ENCODE measurements at places on chromosomes 6 and 20. TPM values are rescaled to one million over a fixed set of nuclear protein-coding genes. Genes with fewer than 3 reads are reported as not detected.

GRCh38 chr6:90478278-90478677 is 108.6 kb downstream of the MAP3K7 start:
- H3K27me3 ChIP-seq = no peaks in the 10 kb centered on the region
- no peaks in the 10 kb centered on the region for H3K4me1 ChIP-seq
- H3K4me3 ChIP-seq = no peak overlapping the region
- no peak for DNase-seq
- H3K27ac ChIP-seq = no peak overlapping the region

Gene FOXC1
- 0.62 TPM for total RNA-seq

DNA sequence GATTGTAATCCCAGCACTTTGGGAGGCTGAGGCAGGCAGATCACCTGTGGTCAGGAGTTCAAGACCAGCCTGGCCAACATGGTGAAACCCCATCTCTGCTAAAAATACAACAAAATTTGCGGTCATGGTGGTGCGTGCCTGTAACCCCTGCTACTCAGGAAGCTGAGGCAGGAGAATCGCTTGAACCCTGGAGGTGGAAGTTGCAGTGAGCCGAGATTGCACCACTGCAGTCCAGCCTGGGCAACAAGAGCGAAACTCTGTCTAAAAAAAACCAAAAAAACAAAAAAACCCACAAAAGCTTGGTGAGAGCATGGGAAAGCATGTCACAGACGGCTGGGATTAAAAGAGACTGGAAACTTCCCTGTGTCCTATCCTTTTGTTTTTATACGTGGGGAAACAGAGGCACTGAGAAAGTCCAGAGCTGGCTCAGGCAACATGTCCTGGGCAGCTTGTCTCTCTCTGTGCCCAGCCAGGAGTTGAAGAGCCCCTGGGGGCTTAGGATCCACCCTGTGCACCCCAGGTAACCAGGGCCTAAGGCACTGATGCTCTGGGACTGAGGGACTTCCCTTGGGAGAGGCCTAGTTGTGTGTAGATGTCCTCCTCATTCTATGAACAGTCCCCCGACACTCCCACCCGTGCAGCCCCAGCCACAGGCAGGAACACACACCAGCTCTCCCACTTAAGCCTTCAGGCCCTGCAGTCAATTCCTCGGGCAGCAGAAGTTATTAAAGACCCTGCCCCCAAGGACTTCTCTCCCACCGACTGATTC is 16.0 kb downstream of the CD40 start:
- no peaks in the 10 kb centered on the region for H3K4me1 ChIP-seq
- DNase-seq = no peak
- H3K27me3 ChIP-seq = no peaks in the 10 kb centered on the region
- H3K4me3 ChIP-seq = no peak overlapping the region
- no peak overlapping the region for H3K27ac ChIP-seq

Gene SLC16A10
- total RNA-seq = 11.0 TPM

GRCh38 chr6:83294676-83295075 is 101.5 kb downstream of the RWDD2A start:
- H3K27ac ChIP-seq = no peak overlapping the region
- no peaks in the 10 kb centered on the region for H3K27me3 ChIP-seq
- H3K4me1 ChIP-seq = no peaks in the 10 kb centered on the region
- H3K4me3 ChIP-seq = no peak overlapping the region
- no peaks in the 10 kb centered on the region for H3K36me3 ChIP-seq

DNA sequence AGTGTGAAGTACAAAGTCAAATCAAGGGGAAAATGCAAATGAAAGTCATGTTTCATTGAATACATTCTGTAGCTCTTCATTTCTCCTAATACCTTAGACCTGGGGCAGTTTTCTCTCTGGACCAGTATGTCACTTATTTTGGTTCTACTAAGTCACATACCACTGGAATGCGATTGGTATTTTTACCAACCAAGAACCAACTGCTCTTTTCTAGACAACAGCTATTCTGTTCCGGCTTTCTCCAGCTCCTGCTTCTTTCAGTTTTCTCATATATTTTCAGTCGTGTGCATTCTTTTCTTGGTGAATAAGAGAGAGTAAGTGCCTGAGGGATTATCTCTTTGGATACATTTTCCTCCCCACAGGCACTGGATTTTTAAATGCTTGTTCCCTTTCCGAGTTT is 39.2 kb upstream of the SPACA1 start:
- no peak for DNase-seq
- no peaks in the 10 kb centered on the region for H3K27me3 ChIP-seq
- H3K4me3 ChIP-seq = no peak overlapping the region

DNA sequence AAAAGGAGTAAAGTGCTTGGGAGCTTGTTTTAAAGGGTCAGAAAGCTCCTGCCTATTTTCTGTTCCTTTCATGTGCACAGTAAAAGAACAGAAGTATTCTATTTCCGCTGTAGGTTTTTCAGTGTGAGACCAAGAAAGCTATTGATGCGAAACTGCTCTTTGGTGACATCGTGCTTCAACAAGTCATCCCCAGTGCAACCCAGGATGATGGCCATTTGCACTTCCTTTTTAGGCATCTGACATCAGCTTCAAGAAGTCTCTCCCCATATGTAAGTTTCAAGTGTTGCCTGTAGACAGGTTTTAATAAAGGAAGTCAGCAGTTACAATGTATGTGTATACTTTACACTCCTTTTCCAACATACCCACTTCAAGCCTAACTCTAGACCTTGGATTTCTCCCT is 131.6 kb downstream of the RFX6 start:
- DNase-seq = no peak
- no peaks in the 10 kb centered on the region for H3K36me3 ChIP-seq
- no peaks in the 10 kb centered on the region for H3K27me3 ChIP-seq
- H3K27ac ChIP-seq = no peak overlapping the region

DNA sequence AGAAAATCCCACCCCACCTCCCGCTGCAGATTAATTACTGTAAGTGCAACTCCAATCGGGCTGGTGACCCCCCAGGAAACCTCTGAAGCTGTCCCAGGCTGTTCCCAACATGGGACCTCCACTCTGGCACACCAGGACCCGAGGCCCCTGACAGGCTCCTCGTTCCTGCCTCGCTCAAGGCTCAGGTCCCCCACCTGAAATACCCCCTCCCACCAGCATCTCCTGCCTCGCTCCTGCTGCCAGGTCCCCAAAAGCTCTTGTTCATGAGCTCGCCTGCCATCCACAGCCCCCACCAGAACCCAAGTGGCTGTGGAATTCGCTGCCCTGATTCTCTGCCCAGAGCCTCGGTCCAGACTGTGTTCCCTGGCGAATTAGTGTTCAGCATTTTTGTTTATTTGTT is 26.1 kb downstream of the NPEPL1 start:
- DNase-seq = no peak
- H3K4me1 ChIP-seq = no peaks in the 10 kb centered on the region
- no peaks in the 10 kb centered on the region for H3K27me3 ChIP-seq
- no peaks in the 10 kb centered on the region for H3K36me3 ChIP-seq
- no peak overlapping the region for H3K4me3 ChIP-seq

- no peaks in the 10 kb centered on the region for H3K4me1 ChIP-seq
- DNase-seq = no peak
- H3K27ac ChIP-seq = no peak overlapping the region
- no peak overlapping the region for H3K4me3 ChIP-seq
- H3K27me3 ChIP-seq = no peaks in the 10 kb centered on the region
Observed at GRCh38 chr20:38649275-38649891, 47.8 kb downstream of the ARHGAP40 start.

GRCh38 chr20:11851646-11852045 is 66.0 kb upstream of the BTBD3 start:
- H3K4me3 ChIP-seq = no peak overlapping the region
- no peak overlapping the region for H3K27ac ChIP-seq
- no peaks in the 10 kb centered on the region for H3K36me3 ChIP-seq
- no peaks in the 10 kb centered on the region for H3K27me3 ChIP-seq
- H3K4me1 ChIP-seq = no peaks in the 10 kb centered on the region

DNA sequence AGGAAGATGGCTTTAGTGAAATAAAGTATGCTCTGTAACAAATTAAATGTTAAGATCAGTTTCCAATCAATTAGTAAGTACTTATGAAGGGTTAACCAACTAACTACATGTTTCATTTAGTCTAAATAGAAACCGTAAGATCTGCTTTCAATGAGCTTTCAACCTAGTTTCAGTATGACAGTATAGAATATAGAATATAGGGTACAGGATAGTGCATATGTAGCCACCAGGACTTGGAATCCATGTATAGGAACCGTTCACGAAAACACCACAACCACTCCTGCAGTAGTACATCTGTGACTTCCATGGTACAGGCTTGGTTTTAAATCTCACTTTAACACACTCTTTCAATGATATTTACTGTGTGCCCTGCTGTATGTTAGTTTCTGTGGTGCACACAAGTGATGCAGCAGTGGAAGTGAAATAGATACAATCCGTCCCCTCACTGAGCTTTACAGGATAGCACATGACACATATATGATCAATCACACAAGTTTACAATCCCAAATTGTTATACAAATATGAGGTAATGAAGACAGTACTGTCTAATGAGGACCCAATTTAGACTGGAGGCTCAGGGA is 479.7 kb upstream of the MARCKS start:
- no peak overlapping the region for H3K4me3 ChIP-seq
- H3K36me3 ChIP-seq = no peaks in the 10 kb centered on the region
- DNase-seq = no peak
- H3K27me3 ChIP-seq = no peaks in the 10 kb centered on the region
- no peaks in the 10 kb centered on the region for H3K4me1 ChIP-seq
- no peak overlapping the region for H3K27ac ChIP-seq

DNA sequence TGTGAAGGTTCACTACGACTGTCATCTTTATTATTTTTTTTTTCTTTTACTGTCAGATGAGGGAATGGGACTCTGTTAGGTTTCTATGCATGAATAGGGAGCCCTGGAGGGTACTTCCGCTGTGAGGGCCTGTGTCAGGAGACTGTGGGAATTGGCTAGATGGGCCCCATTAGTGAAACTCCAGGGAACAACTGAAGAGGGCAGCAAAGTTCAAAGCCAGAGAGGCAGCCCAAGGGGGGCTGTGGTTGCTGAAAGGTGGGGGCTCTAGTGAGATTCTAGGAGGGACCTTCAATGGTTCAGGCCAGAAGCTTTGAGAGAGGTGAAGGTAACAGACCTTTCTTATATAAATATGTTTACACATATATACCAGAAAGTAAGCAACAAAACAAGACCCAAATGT is 13.2 kb upstream of the EPB41L1 start:
- no peak overlapping the region for H3K4me3 ChIP-seq
- DNase-seq = no peak
- no peaks in the 10 kb centered on the region for H3K4me1 ChIP-seq

DNA sequence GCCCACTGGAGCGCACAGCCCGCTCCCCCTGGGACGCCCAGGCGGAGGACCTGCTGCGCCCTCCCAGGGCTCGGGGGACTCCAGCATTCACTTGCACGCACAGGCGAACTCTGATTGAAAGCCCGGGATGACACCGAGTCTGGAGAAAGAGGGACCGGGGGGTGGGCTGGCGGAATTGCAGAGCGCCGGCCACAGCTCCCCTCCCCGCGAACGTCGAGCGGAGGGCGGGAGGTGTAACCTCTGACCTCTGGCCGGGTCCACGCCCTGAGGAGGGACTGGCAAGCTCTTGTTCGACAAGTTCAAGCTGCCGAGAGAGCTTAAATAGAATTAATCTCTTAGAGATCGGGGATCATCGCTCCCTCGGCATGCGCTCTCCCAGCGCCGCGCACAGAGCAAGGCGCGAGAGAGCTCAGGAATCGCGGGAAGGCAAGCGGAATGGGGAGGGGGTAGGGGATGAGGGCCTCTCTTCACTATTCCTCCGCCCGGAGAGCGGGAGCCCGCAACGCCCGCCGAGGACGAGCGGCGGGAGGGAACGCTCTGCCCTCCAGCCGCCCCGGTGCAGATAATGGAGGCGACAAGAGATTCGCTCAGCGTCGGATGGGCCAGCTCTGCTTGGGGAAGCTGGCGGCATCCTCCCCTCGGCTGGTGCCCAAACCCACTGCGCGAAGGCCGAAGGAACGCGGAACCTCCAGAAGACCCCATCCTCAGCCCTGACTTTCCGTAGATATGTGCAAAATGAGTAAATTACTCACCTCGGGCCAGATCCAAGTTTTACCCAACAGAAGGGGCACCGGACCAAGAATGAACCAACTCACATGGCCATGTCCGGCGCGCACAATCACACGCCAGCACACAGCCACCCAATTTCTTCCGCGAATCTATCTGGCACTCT is 761 bp upstream of the NR2E1 start:
- H3K27me3 ChIP-seq = peaks cover 54% of the 10 kb centered on the region
- no peaks in the 10 kb centered on the region for H3K36me3 ChIP-seq
- H3K4me3 ChIP-seq = no peak overlapping the region
- H3K27ac ChIP-seq = no peak overlapping the region

Gene TFB1M
- 18.9 TPM for total RNA-seq

- no peaks in the 10 kb centered on the region for H3K27me3 ChIP-seq
- H3K4me3 ChIP-seq = no peak overlapping the region
- H3K36me3 ChIP-seq = peaks cover 38% of the 10 kb centered on the region
Observed at GRCh38 chr6:43779852-43780236, 9.8 kb downstream of the VEGFA start.
